ENCODE measurements at places on chromosomes 7 and 10.
A peak's percentile ranks its signal among the peaks of the same experiment; 100 is the strongest.

GRCh38 chr7:35004531-35005095 lies 32.7 kb downstream of the DPY19L1 start:
- no peak for DNase-seq

- DNase-seq, result no peak
Observed at GRCh38 chr7:151345576-151346469, 4.2 kb downstream of the NUB1 start.

- DNase-seq, result no peak
Observed at GRCh38 chr10:96402417-96403305, 43.9 kb upstream of the OPALIN start.

- DNase-seq, result no peak
Observed at GRCh38 chr7:24438232-24438631, 135.0 kb upstream of the PALS2 start.

- no peak for DNase-seq
Observed at GRCh38 chr10:14498326-14498725, 167.6 kb upstream of the FRMD4A start.

- no peak for DNase-seq
Observed at GRCh38 chr7:75722373-75722772, 16.4 kb downstream of the HIP1 start.

DNA sequence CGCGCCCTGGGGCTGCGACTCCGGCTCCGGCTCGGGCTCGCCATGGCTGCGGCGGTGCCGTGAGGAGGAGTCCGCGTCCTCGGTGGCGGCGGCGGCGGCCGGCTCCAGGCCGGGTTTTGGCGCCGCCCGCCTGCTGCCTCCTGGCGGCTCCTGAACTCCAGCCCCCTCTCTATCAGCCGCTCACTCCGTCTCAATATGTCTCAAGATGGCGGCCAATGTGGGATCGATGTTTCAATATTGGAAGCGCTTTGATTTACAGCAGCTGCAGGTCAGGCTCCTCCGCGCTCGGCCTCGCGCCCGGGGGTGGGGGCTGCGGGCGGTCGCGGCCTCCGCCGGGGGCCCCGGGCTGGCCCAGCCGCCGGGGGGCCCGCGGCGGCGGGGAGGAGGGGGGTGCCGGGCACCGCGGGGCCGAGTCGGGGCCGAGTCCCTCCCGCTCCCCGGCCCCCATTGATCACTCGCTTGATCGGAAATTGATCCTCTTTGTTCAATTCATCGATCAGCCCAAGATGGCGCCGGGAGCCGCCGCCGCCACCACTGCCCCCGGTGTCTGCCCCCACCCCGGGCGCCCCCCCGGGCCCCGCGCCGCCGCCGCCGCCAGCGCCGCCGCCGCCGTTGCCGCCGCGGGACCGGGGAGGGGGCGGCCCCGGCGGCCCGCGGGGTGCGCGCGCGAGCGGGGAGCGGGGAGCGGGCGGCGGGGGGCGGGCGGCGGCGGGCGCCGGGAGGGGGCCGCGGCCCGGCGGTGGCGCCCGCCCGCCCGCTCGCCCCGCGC lies 1.4 kb upstream of the CUX1 start:
- DNase-seq, result peak; percentile 81

DNA sequence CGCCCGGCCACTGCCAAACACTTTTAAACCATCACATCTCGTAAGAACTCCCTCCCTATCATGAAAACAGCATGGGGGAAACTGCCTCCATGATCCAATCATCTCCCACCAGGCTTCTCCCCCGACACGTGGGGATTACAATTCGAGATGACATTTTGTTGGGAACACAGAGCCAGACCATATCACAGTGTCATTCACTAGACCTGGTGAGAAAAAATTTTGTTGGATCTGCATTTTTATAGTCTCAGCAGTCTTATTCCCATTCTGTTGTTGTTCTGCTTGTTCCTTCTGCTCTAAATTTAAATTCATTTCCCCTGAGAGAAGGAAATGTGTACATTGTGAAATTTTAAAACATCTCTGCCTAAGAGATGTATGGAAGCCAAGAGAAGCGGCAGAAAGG lies 4.8 kb upstream of the MKLN1 start:
- no peak for DNase-seq

All from fibroblast of upper back skin (primary cell).